ENCODE measurements at places on chromosomes 3 and 15. TPM values are rescaled to one million over a fixed set of nuclear protein-coding genes. Genes with fewer than 3 reads are reported as not detected.

The AADACL2 gene
- total RNA-seq = not detected

The GPR87 gene
- total RNA-seq = 0.72 TPM

The DCLK3 gene
- not detected for total RNA-seq

GRCh38 chr3:182027366-182027765 lies 315.6 kb downstream of the SOX2 start:
- DNase-seq = no peak
- H3K27ac ChIP-seq = no peak overlapping the region
- H3K4me1 ChIP-seq = no peaks in the 10 kb centered on the region
- H3K27me3 ChIP-seq = no peaks in the 10 kb centered on the region
- H3K4me3 ChIP-seq = no peak overlapping the region
